ENCODE measurements at places on chromosomes 6 and 20. TPM values are rescaled to one million over a fixed set of nuclear protein-coding genes. Genes with fewer than 3 reads are reported as not detected.

KHDC1L gene
- total RNA-seq, result not detected

C6orf15 gene
- not detected for total RNA-seq

NRSN2 gene
- total RNA-seq, result 44.0 TPM

BLOC1S5 gene
- 18.9 TPM for total RNA-seq

IMPG1 gene
- total RNA-seq, result 0.37 TPM

OPRM1 gene
- not detected for total RNA-seq

PDE10A gene
- total RNA-seq, result 2.3 TPM

TAF11 gene
- total RNA-seq, result 18.6 TPM

SAMD5 gene
- 0.44 TPM for total RNA-seq

CENPQ gene
- 9.6 TPM for total RNA-seq

ADGB gene
- not detected for total RNA-seq

MAK gene
- not detected for total RNA-seq

SLC52A3 gene
- not detected for total RNA-seq

PTK7 gene
- 166 TPM for total RNA-seq

RSPO3 gene
- 2.6 TPM for total RNA-seq

SLC22A7 gene
- not detected for total RNA-seq

ZNF831 gene
- not detected for total RNA-seq

DNAJC5 gene
- total RNA-seq, result 55.2 TPM

GLP1R gene
- total RNA-seq, result not detected

COL12A1 gene
- 765 TPM for total RNA-seq

OR2H2 gene
- total RNA-seq, result not detected

C20orf202 gene
- total RNA-seq, result 0.12 TPM

PHACTR1 gene
- 1.4 TPM for total RNA-seq

RARS2 gene
- total RNA-seq, result 39.5 TPM

OR2J3 gene
- total RNA-seq, result not detected

VSTM2L gene
- total RNA-seq, result 0.66 TPM

RIMS1 gene
- total RNA-seq, result 0.33 TPM

SOBP gene
- 15.4 TPM for total RNA-seq

OR2B6 gene
- not detected for total RNA-seq

SIRPB2 gene
- not detected for total RNA-seq

TMEM244 gene
- total RNA-seq, result 0.66 TPM

PROKR2 gene
- not detected for total RNA-seq

All from uterine smooth muscle cell (primary cell).